ENCODE measurements at places on chromosomes 4 and X.

- no peak for DNase-seq
These were observed 302 bp downstream of the NHS start for GRCh38 chrX:17375367-17375636.

DNA sequence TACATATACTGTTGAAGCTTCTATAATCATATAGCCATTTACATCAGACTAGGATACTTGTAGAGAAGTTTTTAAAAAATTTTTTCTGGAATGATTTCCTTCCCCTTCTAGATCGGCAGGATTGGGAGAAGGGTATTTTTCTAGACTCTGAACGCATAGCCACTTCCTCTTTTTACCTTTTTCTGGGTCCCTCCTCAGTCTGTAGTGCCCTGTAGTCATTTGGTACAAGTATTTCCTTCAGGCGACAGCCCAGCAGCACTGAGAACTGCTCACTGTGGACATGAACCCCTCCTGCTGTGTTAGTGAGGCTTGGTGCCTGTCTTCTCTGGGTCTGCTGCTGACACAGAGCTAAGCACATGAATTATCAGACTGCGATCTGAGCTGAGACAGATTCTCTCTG lies 255.4 kb downstream of the ARHGAP10 start:
- DNase-seq, result no peak

GRCh38 chrX:2677764-2678163 lies 13.3 kb upstream of the CD99 start:
- no peak for DNase-seq

- no peak for DNase-seq
These were observed 93.1 kb upstream of the LNX1 start for GRCh38 chr4:53684136-53685130.

All from stimulated activated CD8-positive, alpha-beta memory T cell treated with anti-CD3 and anti-CD28 coated beads, Interleukin-4, amount 100 ng/mL, for 24 hours (primary cell).